ENCODE measurements at places on chromosomes 6 and 20.

DNA sequence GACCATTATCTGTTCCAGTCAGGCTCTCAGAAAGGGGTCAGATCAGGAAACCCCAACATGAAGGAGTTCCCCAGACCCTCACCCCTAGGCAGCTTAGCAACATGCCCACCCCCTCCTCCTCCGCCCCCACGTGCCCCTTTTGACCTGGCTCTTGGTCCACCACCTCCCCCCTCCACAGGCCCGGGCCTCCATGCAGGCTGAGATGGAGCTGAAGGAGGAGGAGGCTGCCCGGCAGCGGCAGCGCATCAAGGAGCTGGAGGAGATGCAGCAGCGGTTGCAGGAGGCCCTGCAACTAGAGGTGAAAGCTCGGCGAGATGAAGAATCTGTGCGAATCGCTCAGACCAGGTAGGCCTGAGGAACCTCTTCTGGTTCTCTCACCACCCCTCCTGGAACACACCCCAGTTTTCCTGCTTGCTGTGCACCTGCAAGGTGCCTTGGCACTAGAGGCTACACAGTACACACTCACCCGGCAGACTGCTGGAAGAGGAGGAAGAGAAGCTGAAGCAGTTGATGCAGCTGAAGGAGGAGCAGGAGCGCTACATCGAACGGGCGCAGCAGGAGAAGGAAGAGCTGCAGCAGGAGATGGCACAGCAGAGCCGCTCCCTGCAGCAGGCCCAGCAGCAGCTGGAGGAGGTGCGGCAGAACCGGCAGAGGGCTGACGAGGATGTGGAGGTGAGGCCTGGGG, 21.9 kb downstream of the DEF6 start:
- DNase-seq, result no peak

DNA sequence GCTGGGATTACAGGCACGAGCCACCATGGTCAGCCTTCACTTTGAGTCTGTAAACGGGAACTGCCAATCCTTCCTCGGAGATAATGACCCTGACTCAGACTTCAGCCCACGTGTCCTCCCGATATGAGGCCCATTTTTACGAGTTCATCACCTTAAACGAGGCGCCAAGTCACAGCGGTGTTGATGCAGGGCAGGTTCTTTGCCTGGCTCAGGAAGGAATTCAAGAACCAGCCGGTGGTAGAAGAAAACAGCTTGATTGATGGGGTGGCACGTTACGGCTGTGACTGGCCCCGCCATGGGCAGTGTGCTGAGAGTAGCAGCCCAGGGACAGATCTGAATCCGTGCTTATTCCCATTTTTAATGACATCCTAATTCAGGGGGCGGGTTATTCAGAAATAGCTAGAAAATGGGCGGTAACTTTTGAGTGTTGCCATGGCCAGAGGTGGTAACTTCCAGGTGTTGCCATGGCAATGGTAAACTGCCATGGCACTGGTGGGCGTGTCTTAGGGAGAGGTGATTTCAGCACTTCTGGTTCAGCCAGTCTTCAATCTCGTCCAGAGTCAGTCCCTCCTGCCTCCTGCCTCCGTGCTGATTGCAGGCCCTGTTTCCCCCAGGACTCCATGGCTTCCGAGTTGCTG, 9.1 kb upstream of the MAP1LC3A start:
- DNase-seq, result no peak

DNA sequence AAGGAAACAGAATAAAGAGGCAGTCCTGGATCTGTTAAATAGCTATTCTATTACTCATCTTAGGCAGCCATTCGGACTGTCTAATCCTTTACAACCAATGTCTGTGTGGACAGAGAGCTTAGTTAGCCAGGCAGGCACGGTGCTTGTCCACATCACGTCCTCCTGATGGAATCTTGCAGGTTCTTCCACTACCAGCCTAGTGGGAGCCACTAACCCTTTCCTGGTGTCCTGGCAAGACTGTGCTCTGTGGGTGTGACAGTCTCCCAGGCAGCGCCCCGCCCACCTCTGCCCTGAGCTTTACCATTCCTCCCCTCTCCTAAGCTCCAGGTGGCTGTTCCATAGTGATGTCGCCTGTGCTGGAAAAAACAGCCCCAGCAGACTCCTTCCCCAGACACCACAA, 78.3 kb upstream of the CLDN20 start:
- no peak for DNase-seq

- no peak for DNase-seq
Observed at GRCh38 chr6:28589234-28589956, 63.7 kb downstream of the GPX5 start.

- DNase-seq, result no peak
Observed at GRCh38 chr20:1295276-1295930, 29.3 kb downstream of the SNPH start.

- no peak for DNase-seq
Observed at GRCh38 chr20:21234324-21234723, 68.8 kb upstream of the XRN2 start.

GRCh38 chr6:142381845-142382378, 80.1 kb downstream of the ADGRG6 start:
- no peak for DNase-seq

DNA sequence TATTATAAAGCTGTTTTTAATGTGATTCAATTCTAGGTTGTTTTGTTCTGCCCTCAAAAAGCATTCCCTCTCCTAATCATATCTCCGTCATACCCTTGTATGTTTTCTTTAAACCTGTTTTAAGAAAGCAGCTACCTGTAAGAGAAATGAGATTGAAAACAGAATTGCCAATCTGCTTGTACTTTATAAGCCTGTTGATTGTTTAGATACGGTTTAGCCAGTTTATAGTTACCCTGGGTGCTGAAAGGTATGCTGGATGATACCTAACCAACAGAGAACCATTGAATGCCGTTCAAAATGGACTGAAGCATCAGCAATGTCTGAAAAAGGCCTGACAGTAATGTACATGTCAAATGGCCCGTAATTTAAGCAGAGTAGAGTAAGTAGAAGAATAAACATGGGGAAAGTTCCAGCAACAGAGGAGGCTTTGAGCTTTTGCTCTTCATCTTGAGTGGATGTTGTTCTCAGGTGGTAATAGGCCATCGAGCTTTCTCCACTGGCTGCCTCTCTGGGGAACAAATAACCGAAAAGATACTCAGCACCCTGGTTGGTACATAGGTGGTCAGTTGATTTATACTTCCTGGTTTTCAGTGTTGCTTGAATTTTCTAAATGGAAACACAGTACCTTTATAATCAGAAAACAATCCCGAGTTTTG, 27.5 kb downstream of the PTPN1 start:
- no peak for DNase-seq

DNA sequence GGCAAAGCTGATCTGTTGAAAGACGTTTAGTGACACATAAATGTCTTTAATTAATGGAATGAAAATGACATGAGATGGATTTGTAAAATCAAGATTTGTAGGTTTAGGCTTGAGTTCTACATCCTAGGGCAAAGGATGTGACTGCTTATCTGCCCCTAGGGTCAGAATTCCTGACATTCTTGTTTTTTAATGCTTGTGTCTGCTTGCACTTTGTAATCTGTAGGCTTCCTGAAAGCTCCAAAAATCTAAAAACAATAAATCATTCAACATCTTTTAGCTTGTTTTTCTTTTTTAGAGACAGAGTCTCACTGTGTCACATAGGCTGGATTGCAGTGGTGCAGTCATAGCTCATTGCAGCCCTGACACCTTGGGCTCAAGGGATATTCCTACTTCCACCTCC, 107.9 kb upstream of the MLIP start:
- DNase-seq, result no peak

DNA sequence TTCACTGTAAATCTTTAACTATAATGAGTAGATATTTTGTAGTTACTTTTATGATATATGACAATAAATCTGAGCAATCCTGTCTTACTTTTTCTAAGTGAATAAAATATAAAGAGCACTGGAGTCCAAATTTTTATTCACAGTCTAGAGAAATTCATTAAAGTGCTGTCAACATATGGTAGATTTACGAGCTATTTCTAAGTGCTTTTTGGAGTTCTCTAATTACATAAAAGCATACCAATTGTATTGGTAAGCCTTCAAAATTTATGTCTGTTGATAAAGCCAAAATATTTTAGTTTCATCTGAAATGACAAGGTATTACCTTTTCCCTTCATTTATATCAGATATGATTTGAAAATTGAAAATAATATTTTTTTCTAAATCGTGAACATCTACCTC, 75.4 kb downstream of the MAN1A1 start:
- no peak for DNase-seq

GRCh38 chr20:22918286-22918983, 116.7 kb upstream of the SSTR4 start:
- DNase-seq, result no peak

GRCh38 chr6:80610846-80611245, 504.4 kb downstream of the BCKDHB start:
- DNase-seq, result no peak

GRCh38 chr6:24743265-24743943, 24.4 kb upstream of the C6orf62 start:
- no peak for DNase-seq

GRCh38 chr6:109579361-109579760, 96.3 kb upstream of the ZBTB24 start:
- no peak for DNase-seq

- DNase-seq, result no peak
Observed at GRCh38 chr6:25485821-25486534, 166.0 kb upstream of the SCGN start.

DNA sequence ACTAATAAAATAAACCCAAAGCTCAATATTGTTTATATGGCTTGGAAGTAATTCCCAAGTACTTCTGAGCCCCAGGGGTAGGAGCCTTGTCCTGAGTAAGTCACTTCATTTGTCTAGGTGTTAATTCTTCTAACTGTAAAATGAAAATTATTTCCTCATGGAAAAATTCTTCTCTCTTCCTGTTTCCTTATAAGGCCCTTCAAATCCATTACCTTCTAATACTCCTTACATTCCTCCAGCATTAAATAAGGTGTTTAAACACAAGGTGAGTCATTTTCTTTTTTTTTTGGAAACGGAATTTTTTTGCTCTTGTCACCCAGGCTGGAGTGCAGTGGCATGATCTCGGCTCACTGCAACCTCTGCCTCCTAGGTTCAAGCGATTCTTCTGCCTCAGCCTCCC, 41.9 kb downstream of the PRR18 start:
- DNase-seq, result no peak

- no peak for DNase-seq
Observed at GRCh38 chr6:81812401-81812800, 59.9 kb upstream of the TENT5A start.

DNA sequence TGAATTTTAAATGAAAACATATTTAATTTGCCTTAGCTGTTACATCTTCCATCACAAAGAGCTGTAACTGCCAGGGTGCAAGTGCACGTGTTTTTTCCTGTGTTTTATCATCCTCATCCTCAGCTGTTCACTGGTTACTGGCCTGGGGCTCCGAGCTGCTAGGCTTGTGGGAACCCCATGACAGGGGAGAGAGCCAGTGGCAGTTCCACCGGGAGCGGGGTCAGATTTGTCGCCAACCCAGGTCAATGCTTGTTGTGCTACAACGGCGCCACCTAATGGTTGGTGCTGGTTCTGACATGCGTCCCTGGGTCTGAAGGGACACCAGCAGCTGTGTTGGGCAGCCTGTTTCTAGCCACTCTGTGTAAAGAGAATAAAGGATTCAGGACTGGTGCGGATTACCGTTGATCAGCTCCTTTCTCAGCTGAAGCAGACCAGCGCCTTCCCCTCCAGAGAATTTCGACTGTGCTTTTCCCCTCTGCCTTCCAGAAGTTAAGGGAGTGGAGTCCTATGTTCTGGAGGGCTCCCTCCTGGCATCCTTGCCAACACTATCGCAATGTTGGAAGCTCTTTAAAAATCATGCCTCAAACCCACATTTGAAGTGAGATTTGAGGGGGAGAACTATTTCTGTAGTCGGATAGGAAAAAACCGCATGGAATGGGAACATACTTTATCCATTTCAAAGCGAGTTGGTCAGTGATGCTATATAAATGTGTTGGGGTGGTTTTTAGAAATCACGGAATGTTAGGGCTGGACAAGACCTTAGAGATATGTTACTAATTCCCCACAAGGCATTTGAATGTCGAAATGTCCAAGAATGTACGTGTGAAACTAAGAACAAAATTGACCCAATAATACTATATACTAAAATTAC, 32.1 kb downstream of the SUMO4 start:
- DNase-seq, result peak; percentile 79

DNA sequence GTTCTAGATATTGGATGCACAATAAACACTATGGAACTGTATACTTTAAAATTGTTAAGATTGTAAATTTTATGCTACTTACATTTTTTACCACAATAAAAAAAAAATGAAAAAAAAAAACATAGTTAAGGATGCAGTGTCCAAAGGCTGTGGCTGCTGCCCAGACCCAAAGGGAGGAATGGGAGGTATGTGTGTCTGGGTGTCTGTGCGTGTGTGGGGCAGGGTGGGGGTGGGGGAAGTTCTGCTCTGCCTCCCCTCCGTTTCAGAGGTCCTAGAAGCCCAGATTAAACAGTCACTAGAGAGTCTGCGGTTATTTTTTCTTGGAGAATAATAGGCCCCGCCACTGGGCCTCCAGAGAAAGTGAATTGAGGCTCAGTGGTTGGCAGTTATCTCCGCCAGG, 136.4 kb upstream of the ARMC2 start:
- no peak for DNase-seq

GRCh38 chr6:96582436-96582835, 19.5 kb downstream of the FHL5 start:
- no peak for DNase-seq

DNA sequence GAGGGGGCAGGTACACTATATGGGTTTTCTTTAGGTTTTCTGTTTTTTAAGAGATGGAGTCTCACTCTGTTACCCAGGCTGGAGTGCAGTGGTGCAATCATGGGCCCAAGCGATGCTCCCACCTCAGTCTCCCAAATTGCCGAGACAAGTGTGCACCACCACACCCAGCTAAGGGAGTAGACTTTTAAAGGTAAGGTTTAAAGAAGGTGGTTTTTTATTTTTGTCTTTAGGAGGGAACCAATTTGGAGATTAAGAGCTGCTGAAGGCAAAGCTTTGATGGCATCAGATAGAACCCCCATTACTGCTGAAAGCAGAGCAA, 7.9 kb downstream of the SRSF6 start:
- DNase-seq, result no peak

GRCh38 chr6:51550243-51550642, 537.2 kb downstream of the PKHD1 start:
- no peak for DNase-seq

GRCh38 chr6:139137706-139138105, 2.8 kb downstream of the HECA start:
- DNase-seq, result no peak

DNA sequence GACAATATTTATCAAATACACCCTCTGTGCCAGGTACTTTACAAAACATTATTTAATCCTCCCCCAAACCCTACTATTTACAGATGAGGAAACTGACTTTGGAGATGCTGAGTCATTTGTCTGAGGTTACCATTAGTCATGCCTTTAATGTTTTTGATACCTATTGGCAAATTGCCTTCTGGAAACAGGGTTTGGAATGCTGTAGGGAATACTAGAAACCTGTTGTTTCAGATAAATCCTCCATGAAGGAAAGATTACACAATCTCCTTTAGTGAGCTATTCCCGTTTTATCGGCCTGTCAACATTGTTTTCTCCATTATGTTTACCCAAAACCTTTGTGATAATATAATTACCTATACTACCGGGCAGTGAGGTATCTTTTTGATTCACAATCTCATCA, 93.6 kb upstream of the ADGRF1 start:
- no peak for DNase-seq

- no peak for DNase-seq
Observed at GRCh38 chr6:77447254-77447653, 16.0 kb downstream of the HTR1B start.

- no peak for DNase-seq
Observed at GRCh38 chr6:67680297-67680932, 954.7 kb upstream of the ADGRB3 start.

GRCh38 chr20:47500554-47500953, 1.1 kb upstream of the NCOA3 start:
- DNase-seq, result no peak

- DNase-seq, result no peak
Observed at GRCh38 chr20:34983089-34983820, 27.6 kb downstream of the MYH7B start.

All from activated T-helper 9 cell treated with anti-CD3 and anti-CD28 coated beads, Interleukin-2, amount 50 U/mL, for 16 hours (primary cell).